ENCODE measurements at places on chromosomes 11 and 22.

DNA sequence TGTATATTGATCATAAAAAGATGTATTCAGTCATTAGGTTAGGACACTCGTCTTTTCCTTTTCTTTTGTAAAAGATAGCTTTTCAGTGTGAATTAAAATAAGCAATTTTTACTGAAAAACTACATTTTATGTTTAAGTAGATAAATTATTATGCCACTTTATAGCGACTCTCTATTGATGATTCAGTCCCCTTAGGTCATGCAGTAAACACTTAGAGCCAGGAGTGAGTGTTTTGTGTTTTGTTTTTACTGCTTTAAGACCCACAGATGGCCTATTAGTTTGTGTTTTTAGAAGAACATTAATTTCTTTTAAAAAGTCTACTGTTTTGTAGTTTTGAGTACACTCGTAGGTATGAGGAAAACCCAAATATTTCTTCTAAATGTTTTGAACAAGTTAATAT, 86.6 kb downstream of the YAP1 start:
- no peak for DNase-seq

DNA sequence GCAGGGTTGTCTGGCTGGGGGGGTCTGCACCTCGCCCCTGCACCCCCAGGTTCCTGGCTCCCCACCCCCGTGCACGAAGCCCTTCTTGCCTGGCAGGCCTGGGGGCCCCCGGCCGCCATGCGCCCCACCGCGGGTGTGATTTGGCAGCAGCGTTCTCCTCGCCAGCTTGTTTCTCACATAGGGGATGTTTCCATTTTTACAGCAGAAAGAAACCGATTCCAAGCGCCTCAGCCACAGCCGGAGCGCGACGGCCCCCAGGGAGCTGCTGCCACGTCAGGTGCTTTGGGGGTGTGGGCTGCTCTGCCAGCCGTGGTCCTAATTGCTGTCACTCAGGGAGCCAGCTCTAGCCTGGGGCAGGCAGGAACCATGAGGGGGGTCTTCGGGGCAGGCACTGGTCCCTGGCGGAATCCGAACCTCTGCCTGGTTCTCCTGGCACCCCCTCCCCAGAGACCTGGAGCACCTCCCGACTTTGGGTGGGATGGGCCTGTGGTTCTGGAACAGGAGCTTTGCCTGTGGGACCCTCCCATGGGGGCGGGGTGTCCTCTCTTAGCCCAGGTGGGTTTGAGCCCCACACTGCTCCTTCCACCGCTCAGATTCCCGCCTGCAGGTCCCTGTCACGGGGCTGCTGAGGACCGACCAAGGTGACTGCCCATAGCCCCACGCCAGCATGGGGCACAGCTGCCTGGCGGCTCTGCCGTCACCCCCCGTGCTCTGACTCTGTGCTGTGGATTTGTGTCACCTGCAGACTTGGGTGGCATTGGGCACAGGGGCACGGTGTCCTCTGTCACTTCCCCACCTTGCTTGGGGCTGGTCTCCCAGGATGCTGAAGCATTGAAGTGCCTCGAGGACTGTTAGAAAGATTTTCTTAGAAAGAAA, 54.0 kb downstream of the RTN4R start:
- no peak for DNase-seq

DNA sequence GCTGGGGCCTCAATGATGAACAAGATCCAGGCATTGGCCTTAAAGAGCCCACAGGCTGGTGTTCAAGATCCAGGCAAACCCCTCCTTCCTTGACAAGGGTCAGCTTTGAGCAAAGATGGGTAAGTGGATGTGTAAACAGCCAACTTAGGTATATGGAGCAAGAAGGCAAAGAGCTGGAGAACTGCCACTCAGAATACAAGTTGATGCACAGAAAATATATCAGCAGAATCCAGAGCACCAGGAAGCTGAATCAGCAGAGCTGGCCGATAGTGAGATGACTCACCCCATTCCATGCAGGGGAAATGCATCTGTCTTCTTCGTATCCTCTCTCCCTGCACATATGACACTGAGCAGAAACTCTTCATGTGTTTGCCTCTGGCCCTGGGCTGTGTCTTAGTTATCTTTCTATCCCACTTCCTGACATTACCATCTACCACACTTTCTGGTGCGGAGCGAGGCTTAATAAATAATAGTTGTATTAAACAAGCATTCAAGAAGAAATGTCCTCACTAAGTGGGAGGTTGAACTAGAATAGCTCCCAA, 57.8 kb downstream of the ENDOD1 start:
- peak; percentile 62 for DNase-seq

DNA sequence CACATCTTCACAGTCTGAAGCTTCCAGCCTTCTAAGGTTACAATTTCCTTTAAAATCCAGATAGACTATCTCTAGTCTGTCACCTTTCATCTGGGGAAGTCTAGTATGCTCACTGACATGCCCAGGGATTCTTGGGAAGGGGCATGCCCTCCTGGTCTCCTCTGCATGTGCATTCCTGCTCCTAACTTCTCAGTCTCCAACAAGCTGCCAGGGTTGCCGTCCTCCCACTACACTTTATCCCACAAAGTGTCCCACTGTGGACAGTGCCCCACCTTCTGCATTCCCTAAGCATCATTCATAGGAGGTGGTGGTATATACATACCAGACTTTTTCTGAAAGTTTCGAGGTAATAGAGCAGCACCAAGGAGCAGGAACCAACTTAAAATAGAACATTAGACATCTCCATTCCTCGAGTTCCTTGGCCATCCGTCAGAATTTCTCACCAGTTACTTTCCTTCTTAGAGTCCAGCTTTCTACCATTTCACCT, 28.7 kb downstream of the EIF3F start:
- no peak for DNase-seq

DNA sequence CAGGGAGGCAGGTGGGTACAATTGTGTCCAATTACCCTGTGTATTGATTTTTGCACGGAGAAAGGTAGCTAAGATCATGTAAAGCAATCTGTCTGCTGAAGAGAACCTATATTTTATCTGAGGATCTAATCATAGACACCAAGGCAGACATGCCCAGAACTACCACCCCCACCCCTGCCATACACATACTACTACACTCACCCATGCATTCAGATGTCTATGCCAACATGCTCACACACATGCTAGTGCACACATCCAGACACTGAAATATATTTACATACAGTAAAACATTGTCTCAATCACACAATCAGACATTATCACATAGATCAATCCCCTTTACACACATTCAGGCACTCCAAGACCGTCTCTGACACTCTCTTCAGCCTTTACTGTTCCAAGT, 1.8 kb downstream of the SCN3B start:
- no peak for DNase-seq

- DNase-seq: no peak
Measured at GRCh38 chr11:5703741-5704536, 14.3 kb downstream of the TRIM22 start.

GRCh38 chr11:130711193-130711592, 205.1 kb downstream of the SNX19 start:
- DNase-seq: no peak

DNA sequence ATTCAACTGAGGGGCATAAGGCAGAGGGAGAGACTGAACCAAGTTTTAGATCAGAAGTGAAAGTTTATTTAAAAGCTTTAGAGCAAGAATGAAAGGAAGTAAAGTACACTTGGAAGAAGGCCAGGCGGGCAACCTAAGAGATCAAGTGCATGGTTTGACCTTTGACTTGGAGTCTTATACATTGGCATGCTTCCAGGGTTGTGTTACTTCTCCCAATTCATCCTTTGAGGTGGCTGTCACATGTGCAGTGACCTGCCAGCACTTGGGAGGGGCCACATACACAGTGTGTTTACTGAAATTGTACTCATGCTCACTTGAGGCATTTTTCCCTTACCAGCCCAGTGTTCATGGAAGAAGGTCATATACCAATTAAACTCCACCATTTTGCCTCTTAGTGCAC, 30.4 kb downstream of the CYP2R1 start:
- DNase-seq: no peak

DNA sequence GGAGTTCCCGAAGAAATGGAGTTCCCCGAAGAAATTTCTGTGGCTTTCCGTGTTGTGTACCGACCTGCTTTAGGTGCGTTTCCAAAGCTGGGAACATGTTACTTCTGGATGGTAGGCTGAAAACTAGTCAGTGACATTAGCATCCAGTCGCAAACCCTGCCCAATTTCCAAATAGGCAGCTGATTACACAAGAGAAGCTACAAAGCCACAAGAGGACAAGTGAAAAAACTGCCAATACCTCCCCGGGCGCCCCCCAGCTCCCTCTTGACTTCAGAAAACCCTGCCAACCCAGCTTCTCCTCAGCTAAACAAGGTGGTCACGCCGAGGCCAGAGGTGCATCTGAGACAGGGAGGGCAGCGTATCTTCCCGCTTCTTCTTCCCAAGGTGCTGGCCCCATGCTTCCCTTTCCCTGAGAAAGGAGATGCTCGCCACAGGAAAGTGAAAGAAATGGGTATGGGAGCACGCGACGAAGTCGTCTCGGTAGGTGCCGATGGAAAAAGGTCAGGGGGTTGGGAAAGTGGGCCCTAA, 551 bp downstream of the AGBL2 start:
- DNase-seq: no peak

GRCh38 chr22:23970201-23970641, 3.5 kb downstream of the DDTL start:
- no peak for DNase-seq

DNA sequence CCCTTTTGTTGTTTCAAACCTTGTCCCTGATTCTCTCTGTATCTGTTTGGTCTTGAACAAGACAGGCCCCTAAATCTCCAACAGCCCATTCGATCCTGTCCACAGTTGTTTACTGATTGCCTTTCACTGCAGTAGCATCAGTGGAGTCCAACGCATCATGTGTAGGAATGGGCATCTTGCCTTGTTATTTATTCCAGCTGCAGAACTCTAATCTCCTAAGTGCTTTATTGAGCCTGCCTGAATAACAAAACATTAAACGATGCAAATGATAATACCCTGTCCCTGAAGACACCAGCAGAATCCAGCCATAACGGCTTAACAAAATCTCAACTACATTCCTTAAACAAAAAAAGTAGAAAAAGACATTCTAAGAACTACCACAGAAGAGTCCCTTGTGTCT, 50.1 kb downstream of the SLC35F2 start:
- no peak for DNase-seq

DNA sequence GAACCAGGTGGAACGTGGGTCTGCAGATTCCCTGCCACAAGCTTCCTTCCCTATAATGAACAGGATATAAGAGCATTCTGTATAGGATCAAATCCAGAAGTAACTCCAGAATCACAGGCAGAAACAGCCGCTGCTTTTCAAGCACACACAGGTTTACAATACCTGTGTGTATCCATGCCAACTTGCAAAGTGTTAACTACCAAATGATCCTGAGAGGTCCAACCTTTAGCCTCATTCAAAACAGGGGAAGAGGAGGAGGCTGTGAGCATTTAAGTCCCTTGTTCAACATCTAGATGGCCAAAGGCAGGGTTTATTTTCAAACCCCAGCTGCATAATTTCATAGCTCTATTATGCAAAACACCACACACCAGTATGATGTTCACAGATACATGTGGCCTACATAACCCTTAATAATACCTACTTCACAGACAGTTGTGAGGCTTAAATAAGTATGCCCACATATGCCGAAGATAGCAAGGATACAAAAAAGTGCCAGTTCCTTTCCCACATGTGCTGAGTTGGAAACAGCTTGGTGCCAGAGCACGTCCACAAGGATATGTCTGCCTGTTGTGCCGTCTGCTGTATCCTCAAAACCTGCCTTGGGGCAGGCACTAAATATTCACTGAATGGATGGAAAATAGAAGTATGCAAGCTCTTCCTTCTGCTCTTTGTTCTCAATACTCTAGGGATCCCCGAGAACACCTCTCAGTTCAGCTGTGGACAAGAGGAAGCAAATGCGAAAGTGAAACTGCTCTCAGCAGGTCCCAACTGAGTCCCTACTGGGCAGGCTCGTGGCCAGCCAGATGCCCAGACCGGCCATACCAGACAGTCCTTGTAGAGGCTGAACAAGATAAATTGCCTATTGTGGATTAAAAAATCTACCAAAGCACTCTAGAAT, 66.8 kb downstream of the LARGE1 start:
- DNase-seq: peak; percentile 85

GRCh38 chr22:22767876-22768602, 119.6 kb upstream of the IGLL5 start:
- no peak for DNase-seq

GRCh38 chr22:36569999-36570398, 41.0 kb upstream of the EIF3D start:
- no peak for DNase-seq

GRCh38 chr22:43862074-43862881, at the start of gene SULT4A1:
Gene SULT4A1 (minus strand): TSS chr22:43862513. CDS start chr22:43862382, 131 bp downstream.
- no peak for DNase-seq

DNA sequence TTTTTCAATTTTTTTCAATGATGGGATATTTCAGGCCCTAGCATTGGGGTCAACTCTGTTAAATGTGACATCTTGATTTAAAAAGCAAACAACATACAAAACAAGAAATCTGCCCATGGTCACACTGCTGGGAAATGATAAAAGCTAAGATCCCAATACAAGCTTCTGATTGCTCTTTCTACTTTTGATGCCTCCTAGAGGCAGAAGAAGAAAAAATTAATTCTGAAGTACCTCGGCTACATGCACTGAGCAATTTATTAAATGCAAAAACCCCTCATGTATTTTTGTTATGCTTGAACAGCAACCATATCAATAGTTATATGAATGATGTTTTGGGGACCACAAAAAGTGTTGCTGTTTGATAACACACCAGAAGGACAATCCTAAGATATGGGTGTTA, 342.1 kb upstream of the NARS2 start:
- DNase-seq: no peak

DNA sequence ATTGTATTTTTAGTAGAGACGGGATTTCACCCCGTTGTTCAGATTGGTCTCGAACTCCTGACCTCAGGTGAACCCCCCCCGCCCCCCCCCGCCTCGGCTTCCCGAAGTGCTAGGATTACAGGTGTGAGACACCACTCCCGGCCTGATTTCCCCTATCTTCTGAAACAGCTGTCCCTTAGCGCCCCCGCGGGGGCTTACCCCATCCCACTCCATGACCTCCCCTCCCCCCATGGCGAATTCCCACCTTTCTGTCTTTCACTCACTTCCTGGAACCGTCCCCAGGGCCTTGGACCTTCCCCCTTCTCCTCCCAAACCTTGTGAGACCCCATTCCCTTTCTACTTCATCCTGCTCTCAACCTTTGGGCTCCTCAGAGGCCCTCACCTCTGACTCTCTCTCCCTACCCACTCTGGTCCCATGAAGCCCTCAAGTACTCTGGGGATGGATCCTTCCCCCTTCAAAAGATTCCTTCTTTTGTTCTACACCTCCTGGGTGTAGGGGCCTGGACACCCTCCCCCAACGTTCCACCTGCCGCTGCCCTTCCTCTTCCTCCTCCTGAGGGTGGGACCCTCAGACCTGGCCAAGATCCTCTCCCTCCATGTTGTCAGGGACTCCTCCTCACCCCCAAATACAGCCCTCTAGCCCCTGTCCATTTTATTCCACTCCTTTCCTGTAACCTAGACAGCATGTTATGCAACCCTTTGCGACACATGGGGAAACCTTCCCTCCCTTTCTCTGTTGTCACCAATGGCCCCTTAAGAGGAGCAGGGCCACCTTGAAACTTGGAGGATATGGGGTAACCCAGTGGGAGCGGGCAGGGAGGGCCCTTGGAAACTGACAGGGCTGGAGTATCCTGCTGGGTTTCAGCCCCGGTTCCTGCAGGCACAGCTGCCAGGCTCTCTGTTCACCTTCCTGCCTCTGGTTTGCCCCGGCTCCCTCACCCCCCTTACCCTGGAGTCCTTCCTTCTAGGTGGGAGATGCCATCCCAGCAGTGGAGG, 1.1 kb downstream of the PRDX5 start:
- no peak for DNase-seq

All from MM.1S (cell line).